ENCODE measurements at places on chromosomes 2 and 18. TPM values are rescaled to one million over a fixed set of nuclear protein-coding genes. Genes with fewer than 3 reads are reported as not detected.

The STAT4 gene
- 1.7 TPM for total RNA-seq

The TMEM185B gene
- 10.9 TPM for total RNA-seq

The CD207 gene
- 1.5 TPM for total RNA-seq

The ZNF519 gene
- total RNA-seq = 7.6 TPM

The SERPINB12 gene
- not detected for total RNA-seq

The ONECUT2 gene
- total RNA-seq = 0.15 TPM

The SGPP2 gene
- 18.5 TPM for total RNA-seq

The STPG4 gene
- total RNA-seq = not detected

The GALR1 gene
- total RNA-seq = 0.05 TPM

The ZNF396 gene
- 1.1 TPM for total RNA-seq
